Right lobe of liver (tissue), 6 donors: ENCODE measurements at places on chromosomes 11 and 22. TPM values are rescaled to one million over a fixed set of nuclear protein-coding genes. Genes with fewer than 3 reads are reported as not detected.

Gene LINC01488
- total RNA-seq, result 1.6 TPM

Gene RIMBP3B
- 0.04 TPM for total RNA-seq

Gene IL17REL
- not detected for total RNA-seq

Gene ROBO4
- 6.1 TPM for total RNA-seq

Gene APOL6
- total RNA-seq, result 39.8 TPM

Gene OR52E8
- not detected for total RNA-seq

Gene MGAT3
- total RNA-seq, result 0.38 TPM

Gene SERHL2
- 0.93 TPM for total RNA-seq

Gene COA4
- total RNA-seq, result 111 TPM

Gene PGR
- total RNA-seq, result 0.27 TPM

Gene PRG3
- total RNA-seq, result not detected

Gene CDC42BPG
- 1.1 TPM for total RNA-seq

Gene DGCR6
- 3.1 TPM for total RNA-seq

Gene SLC6A5
- not detected for total RNA-seq

Gene CBX7
- total RNA-seq, result 14.5 TPM

Gene MUC15
- not detected for total RNA-seq

Gene CASP5
- total RNA-seq, result 0.35 TPM

Gene C11orf86
- total RNA-seq, result not detected
